ENCODE measurements at places on chromosomes 7 and 10.

DNA sequence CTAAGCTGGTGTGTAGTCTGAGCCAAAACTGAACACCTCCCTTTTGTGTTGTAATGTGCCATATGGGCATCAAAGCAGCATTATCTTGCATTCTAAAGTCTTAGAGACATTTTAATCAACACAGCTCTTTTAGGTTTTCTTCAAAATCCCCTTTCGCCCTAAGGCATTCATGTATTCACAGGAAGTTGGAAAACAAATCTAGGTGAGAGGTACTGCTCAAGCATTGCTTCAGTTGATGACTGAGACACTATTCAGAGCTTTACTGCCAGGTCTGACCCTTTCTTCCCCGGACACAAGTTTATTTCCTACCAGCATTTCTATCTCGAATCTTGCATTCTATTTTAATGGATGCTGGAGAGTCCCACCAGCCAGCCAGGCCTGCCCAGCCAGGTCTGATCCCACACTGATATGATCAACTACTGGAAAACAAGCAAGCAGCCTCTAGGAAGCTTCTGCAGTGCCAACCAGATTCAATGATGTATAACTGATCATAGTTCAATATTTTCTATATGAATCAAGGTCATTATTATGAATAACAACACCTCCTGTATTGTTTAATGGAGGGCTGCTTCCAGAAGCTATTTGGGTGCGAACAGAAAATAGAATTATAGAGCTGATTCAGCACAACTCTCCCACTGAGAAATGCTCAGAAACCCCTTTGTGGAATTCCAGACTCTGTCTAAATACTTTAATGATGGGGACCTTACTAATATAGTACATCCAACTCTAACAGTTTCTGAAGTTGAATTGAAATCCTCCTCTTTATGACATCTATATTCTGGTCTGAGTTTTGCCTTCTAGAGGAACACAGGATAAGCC lies 4.0 kb upstream of the BRAF start:
- DNase-seq, result no peak

GRCh38 chr10:60479305-60480020 lies 89.8 kb upstream of the ANK3 start:
- DNase-seq, result no peak

- no peak for DNase-seq
These were observed 9.5 kb downstream of the GLI3 start for GRCh38 chr7:42227541-42227935.

DNA sequence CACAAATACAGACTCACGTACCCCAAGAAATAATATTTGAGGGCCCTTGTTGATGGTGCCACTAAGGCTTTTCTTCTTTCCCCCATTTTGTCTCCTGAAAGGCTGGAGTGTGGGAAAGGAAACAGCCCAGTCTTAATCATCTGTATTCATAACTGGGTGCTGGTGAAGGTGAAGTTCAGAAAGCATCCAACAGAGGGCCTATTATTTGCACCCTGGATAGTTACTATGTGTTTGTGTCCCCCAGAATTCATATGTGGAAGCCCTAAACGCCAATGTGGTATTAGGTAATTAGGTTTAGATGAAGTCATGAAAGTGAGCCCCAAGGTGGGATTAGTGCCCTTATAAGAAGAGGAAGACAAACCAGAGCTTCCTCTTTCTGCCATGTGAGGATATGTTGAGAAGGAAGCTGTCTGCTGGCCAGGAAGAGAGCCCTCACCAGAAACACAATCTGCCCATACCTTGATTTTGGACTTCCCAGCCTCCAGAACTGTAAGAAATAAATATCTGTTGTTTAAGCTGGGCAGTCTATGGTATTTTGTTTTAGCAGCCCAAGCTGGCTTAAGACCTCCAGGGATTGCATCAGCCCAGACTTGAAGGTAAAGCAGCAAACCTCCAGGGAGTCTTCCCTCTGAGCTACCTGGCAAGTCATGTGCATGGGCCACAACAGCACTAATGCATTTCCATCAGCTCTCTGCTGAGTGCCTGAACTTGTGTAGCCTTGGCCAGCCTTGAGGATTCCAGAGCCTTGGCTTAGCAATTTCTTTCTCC lies 90.0 kb upstream of the ADRB1 start:
- no peak for DNase-seq

GRCh38 chr7:55485501-55486191 lies 86.7 kb downstream of the VOPP1 start:
- no peak for DNase-seq

GRCh38 chr7:22859641-22860290 lies 37.1 kb upstream of the TOMM7 start:
- DNase-seq, result no peak

DNA sequence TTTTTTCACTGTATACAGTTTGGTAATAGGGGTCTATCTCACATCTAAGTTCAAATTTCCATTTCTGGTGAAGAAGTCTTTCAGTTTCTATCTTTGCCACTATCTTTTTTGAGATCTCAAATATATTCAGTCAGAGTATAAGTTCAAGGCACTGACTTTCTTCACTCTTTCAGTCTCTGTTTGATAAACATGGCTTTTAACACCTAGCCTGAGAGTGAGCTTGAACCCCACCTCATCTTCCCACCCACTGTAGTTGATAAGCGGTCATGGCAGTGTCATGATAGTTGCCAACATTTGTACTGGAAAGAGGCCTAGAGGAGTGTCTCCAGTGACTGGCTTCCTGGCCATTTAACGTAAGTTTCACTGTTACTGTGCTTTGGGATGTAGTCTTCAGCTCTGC lies 41.2 kb upstream of the AGR3 start:
- no peak for DNase-seq

GRCh38 chr7:42639930-42640329 lies 271.9 kb downstream of the C7orf25 start:
- no peak for DNase-seq
